Thoracic aorta (tissue), 2 donors: ENCODE measurements at places on chromosomes 11 and 22.

DNA sequence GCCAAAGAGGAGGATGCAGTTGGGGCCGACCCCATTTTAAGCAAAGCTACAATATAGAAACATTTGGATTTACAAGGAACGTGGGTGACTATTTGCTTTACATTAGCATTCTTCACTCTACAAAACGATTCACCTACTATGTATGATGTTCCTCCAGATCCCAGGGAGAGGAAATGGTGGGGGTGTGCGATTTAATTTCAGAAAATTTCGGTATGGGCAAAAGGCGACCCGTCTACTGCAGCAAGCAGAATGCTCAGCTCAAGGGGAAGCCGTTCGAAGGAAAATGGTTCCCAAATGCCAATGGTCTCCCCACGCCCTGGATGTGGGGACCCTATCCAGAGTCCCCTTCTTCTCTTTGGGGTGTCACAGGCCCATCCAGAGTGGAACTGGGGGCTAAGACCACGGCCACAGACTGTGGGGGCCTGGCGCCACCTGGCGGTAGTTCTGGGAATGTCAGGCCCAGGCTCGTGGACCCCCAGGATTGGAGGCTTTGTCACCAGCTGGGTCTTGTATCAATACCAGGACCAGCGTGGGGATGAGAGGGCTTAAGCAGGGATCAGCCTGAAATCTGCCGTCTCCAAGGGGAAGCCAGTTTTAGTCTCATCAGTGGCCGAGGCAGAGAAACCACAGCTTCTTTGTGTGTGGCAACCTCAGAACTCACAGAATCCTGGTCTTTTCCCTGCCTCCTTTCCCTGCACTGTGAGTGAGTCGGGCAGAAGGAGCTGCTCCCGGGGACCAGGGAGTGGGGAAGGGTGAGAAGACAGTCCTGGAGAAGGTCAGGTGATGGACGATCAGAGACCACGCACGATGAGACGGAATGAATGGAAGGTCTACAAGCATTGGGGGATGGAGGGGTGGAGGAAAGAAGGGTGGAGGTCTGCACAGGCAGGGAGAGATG lies 8.4 kb downstream of the LRRC10B start:
- no peaks in the 10 kb centered on the region for H3K4me1 ChIP-seq
- H3K4me3 ChIP-seq = peak overlapping the region; percentile 47
- H3K36me3 ChIP-seq = no peaks in the 10 kb centered on the region

DNA sequence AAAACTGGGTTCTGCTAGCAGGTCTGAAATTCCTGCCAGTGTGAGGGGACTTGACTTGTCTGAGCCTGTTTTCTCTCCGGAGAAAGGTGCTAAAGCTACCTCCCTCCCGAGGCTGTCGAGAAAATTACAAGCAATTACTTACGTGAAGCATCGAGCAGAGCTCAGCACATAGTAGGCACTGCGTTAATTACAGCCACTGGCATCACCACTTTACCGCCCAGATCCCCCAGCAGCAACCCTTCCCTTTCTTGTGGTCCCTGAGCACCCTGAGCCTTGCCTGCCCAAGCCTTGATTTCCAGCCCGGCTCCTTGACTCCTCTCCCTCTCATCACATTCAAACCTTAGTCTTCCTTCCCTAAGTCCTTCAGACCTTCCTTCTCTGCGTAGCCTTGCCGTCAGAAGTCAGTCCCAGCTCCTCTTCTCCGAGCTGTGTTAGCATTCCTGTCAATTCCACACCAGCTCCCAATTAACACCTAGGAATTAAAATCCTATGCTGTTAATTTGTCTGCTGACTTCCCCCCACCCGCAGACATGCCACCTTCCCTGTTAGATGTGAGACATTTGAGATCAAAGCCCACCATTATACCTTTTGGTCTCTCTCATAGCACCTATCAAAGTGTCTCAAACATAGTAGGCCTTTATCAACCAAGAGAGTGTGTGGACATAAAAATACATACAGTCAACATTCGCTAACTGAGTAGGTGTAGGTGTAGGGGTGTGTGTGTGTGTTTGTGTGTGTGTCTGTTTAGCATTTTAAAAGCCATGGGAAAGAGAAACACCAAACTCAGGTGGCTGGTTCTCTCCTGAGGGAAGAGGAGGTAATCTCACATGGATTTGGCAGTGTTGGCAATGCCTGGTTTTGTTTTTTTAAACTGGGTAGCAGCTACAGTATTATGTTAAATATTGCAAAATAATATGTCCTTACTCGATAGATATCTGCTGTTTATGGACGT lies 2.8 kb upstream of the KCNJ5 start:
- H3K4me3 ChIP-seq = no peak overlapping the region
- peaks cover 18% of the 10 kb centered on the region for H3K4me1 ChIP-seq
- H3K27ac ChIP-seq = no peak overlapping the region
- H3K36me3 ChIP-seq = no peaks in the 10 kb centered on the region
- no peaks in the 10 kb centered on the region for H3K27me3 ChIP-seq
- DNase-seq = no peak

DNA sequence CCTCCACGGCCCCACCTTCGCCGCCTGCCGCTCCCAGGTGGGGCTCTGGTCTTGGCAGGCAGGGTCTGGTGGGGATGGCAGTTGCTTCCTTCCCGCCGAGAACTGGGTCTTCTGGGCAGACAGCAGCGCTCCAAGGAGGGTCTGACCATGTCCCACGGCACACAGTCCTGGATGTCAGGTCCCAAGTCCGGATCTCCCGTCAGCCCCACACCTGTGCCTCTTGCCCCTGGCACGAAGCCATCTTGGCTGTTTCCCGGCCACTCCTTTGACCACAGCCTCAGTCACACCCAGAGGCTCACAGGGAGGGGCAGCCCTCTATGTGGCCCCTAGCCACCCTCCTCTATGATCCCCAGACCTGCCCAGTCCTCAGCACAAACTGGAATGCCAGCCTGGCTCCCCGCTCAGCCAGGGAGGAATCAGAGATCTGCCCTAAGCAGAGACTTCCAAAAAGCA lies 14.3 kb downstream of the MUC5B start:
- H3K36me3 ChIP-seq = no peaks in the 10 kb centered on the region
- H3K27me3 ChIP-seq = no peaks in the 10 kb centered on the region
- DNase-seq = no peak
- H3K27ac ChIP-seq = no peak overlapping the region

DNA sequence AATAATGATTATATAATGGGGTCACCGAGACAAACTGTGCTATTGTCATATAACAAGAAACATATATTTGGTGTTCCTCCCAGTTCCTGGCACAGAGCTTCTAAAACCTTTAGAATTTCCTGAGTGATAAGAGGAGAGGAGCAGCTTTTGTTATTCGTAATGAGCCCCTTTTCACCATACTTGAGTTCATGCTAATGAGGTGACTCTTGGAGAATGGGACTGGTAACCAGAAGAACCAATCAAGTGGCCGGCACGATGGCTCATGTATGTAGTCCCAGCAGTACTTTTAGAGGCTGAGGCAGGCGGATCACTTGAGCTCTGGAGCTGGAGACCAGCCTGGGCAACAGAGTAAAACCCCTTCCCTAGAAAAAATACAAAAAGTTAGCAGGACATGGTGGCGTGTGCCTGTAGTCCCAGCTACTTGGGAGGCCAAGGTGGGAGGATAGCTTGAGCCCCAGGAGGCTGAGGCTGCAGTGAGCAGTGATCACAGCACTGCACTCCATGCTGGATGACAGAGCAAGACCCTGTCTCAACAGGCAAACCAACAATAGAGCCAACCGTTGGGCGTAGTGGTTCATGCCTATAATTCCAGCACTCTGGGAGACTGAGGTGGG lies 62.7 kb upstream of the FTH1 start:
- H3K4me3 ChIP-seq = no peak overlapping the region
- H3K27ac ChIP-seq = no peak overlapping the region
- H3K36me3 ChIP-seq = no peaks in the 10 kb centered on the region
- no peaks in the 10 kb centered on the region for H3K4me1 ChIP-seq

- H3K4me1 ChIP-seq = no peaks in the 10 kb centered on the region
- no peak overlapping the region for H3K4me3 ChIP-seq
- H3K27ac ChIP-seq = no peak overlapping the region
- no peaks in the 10 kb centered on the region for H3K27me3 ChIP-seq
Measured at GRCh38 chr22:43244402-43244801, 57.5 kb upstream of the TTLL12 start.

DNA sequence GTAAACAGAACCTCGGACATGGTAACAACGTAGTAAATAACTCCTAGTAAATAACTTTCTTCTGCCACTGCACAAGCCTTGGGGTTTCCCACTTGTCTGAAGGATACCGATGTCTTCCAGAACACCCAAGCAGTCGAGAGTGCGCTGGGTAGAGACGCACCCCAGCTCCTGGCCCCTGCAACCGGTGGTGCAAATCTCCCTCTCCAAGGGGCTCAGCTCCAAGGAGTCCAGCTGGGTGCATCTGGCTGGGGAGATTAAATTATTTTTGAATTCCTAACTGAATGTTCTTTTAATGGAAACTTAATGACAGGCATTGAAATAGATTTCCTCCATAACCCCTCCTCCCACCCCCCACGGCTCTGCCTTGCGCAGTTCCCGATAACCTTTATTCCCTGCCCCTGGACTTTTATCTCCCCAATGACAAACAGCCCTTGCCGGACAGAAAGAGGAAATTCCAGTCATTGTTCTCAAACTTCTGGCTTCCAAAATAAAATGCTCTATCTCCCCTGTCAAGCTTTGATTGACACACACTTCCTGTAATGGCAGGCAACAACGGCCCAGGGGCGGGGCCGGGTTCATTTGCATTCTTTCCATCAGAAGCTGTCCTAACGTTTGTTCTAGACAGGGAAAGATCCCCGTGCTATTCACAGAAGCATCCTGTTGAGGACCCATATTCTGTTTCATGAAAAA lies 31.2 kb downstream of the KCNJ1 start:
- no peak overlapping the region for H3K4me3 ChIP-seq
- peaks cover 5% of the 10 kb centered on the region for H3K4me1 ChIP-seq
- H3K27me3 ChIP-seq = no peaks in the 10 kb centered on the region
- no peak for DNase-seq
- H3K27ac ChIP-seq = no peak overlapping the region

- no peak overlapping the region for H3K4me3 ChIP-seq
- no peaks in the 10 kb centered on the region for H3K27me3 ChIP-seq
- H3K27ac ChIP-seq = no peak overlapping the region
- H3K36me3 ChIP-seq = no peaks in the 10 kb centered on the region
Measured at GRCh38 chr11:16440136-16440535, 83.8 kb upstream of the SOX6 start.

GRCh38 chr11:73203790-73204189 lies 14.3 kb upstream of the P2RY2 start:
- no peak for DNase-seq
- no peaks in the 10 kb centered on the region for H3K36me3 ChIP-seq
- H3K4me3 ChIP-seq = no peak overlapping the region
- no peak overlapping the region for H3K27ac ChIP-seq
- H3K4me1 ChIP-seq = peaks cover 5% of the 10 kb centered on the region

DNA sequence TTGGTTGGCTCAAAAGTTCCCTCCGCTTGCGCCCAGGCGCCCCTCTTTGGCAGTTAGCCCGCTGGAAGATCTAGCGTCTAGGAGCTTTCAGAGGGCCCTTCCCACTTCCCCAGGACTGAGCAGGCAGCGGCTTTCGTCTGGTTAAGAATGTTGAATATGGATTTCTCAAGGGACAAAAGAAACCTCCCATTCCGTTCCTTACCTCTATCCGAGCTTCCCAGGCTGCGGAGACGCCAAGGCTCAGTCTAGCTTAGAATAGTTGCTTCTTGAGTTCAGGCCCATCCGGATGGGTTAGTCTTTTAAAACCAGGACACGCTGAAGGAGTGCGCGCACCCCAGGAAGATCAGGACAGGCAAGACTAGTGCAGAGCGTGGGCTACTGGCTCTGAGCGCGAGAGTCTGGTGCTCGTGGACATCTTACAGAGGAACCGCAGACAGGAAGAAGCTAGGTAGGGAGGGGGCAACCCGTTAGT lies 1.6 kb downstream of the NELL1 start:
- peaks cover 12% of the 10 kb centered on the region for H3K4me1 ChIP-seq
- no peak overlapping the region for H3K4me3 ChIP-seq
- H3K36me3 ChIP-seq = no peaks in the 10 kb centered on the region
- no peak for DNase-seq

- no peaks in the 10 kb centered on the region for H3K27me3 ChIP-seq
- no peak overlapping the region for H3K4me3 ChIP-seq
- no peaks in the 10 kb centered on the region for H3K36me3 ChIP-seq
- H3K27ac ChIP-seq = no peak overlapping the region
Measured at GRCh38 chr22:42001121-42001520, 2.5 kb downstream of the WBP2NL start.

DNA sequence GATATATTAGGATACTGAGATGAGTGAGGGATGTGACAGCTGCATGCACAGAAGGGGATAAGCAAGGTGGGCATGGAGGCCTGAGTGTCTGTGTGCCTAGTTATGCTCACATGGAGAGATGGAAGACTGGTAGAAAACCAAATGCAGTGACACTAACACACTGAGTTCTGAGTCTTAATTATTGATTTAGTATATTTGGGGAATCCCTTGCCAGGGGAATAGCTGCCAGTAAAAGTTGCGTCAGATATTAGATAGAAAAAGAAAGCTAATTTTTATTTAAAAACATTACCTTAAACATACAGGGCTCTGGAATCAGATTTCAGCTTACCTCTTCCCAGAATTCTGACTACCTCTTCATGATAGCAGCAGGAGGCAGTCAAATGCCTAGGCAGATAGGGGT lies 620.5 kb downstream of the METTL15 start:
- H3K27ac ChIP-seq = no peak overlapping the region
- H3K4me3 ChIP-seq = no peak overlapping the region
- H3K27me3 ChIP-seq = no peaks in the 10 kb centered on the region
- no peaks in the 10 kb centered on the region for H3K36me3 ChIP-seq
- no peak for DNase-seq

GRCh38 chr11:103609117-103610066 lies 427.0 kb upstream of the DDI1 start:
- no peak overlapping the region for H3K4me3 ChIP-seq
- no peaks in the 10 kb centered on the region for H3K4me1 ChIP-seq
- H3K36me3 ChIP-seq = no peaks in the 10 kb centered on the region
- no peaks in the 10 kb centered on the region for H3K27me3 ChIP-seq

- no peaks in the 10 kb centered on the region for H3K36me3 ChIP-seq
- H3K4me1 ChIP-seq = no peaks in the 10 kb centered on the region
- no peaks in the 10 kb centered on the region for H3K27me3 ChIP-seq
- DNase-seq = no peak
- H3K27ac ChIP-seq = no peak overlapping the region
- no peak overlapping the region for H3K4me3 ChIP-seq
Measured at GRCh38 chr11:71418643-71419042, 29.6 kb downstream of the DHCR7 start.

GRCh38 chr11:88555829-88556202 lies 218.3 kb upstream of the CTSC start:
- no peak for DNase-seq
- no peaks in the 10 kb centered on the region for H3K27me3 ChIP-seq
- H3K4me1 ChIP-seq = no peaks in the 10 kb centered on the region
- no peak overlapping the region for H3K4me3 ChIP-seq
- no peaks in the 10 kb centered on the region for H3K36me3 ChIP-seq
- H3K27ac ChIP-seq = no peak overlapping the region

- no peak for DNase-seq
- H3K36me3 ChIP-seq = peaks cover 44% of the 10 kb centered on the region
- H3K4me3 ChIP-seq = peak overlapping the region; percentile 89
- peak overlapping the region; percentile 77 for H3K27ac ChIP-seq
- peaks cover 22% of the 10 kb centered on the region for H3K4me1 ChIP-seq
Measured at GRCh38 chr11:65719871-65720210, 757 bp downstream of the RNASEH2C start.
